ENCODE measurements at places on chromosomes 5 and 9.

DNA sequence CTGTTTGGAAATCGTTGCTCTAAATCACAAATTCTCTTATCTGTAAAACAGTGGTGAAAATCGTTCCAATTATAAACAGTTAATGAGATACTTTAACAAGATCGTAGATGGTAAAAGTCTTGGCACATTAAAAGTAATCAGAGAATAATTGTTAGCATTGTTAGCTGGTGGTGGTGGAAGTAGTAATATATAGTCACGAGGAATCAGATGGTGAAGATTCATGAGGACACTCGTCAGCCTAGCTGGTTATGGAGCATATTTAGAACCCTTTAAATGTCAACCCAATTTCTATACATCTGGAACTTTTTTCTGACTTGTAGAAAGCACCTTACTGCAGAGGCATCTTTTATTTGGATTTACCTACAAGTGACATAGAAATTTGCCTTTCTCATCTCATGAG, 190.8 kb downstream of the TLE1 start:
- DNase-seq, result no peak

DNA sequence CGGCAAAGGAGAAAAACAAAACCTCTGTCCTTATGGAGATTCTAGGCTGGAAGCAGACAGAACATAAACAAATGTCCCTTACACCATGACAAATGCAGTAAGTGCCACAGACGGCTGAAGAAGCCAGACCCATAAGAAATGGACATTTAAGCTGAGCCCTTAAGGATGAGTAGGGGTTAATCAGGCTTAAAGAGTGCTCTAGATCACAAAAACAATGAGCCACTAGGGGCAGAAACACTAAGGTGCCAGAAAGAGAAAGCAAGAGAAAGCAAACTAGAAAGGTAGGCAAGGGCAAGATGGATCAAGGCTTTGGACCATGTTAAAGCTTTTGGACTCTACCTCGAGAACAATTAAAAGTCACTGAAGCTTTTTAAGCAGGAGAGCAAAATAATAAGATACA, 326.9 kb upstream of the WWC1 start:
- no peak for DNase-seq

- DNase-seq, result no peak
Observed at GRCh38 chr9:123357743-123358059, 1.7 kb downstream of the CRB2 start.

DNA sequence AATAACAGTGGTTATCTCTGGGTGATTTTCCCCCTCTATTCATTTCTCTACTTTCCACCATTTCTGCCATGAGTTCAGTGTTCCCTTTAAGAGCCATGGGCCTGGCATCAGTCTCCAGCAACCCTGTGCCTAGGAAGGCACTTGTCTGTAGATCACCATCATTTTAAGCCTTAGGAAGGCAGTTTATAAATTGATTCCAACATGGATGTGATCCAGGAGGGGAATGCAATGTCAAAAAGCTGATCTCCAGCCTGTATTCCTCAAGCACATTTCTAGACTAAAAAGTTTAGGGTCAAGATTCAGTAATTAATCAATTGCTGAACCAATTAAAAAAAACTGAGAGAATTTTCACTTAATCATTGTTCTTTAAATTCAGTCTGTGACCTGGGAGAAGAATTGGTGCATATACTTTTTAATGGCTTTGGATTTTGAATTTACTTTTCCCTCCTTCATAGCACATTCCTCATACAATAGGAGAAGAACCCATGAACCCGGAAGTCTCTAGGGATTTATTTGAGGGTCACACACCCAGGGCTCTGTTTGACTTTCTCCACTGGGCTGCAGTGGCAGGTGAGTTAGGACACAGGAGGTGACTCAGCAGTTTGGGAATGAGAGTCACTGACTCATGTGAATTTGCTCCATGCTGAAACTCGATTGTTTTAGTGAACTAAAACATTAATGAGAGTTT, 6.1 kb upstream of the ERMP1 start:
- no peak for DNase-seq

DNA sequence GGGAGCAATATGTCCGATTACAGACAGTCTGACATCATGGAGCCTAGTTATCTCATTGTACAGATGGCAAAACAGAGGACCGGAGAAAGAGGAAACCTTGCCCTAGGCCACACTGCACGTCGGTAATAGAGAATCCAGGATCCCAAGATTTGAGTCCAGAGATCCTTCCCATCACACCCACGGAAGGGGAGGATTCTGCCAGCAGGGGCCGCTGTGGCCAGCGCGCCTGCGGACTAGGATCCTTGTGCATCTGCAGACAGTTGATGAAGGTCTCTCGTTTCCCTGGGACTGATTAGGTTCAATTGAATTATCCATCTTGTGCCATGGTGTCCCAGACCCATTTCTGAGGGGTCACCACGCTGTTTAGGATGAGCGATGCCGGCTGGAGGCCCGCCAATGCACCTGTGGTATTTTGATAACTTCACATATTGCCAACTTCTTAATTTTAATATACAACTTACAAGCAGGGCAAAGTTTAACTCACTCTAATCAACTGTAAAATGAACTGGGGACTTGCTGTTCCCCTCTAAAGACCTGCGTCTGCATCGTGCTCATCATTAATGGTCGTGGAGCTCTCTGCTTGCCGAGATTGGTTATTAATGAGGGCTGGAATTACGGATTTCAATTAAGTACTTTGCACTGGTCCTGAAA, 592.7 kb upstream of the BRINP1 start:
- DNase-seq, result no peak

DNA sequence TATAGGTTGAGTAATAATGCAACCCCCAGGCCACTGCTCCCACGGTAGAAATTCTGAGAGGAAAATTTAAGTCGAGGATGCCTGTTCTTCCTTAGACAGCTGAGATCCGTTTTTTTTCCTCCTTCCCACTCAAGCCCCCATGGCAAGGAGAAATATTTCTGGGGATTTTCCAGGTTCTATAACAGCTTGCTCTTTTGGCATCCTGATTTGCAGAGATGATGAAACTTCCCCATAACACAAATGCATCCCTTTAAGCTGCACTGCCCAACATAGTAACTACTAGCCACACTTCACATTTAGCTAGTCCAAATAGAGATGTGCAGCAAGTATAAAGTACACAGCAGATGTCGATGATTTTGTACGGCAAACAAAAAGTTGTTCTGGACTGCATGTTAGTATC, 32.5 kb upstream of the GNA14 start:
- DNase-seq, result no peak

DNA sequence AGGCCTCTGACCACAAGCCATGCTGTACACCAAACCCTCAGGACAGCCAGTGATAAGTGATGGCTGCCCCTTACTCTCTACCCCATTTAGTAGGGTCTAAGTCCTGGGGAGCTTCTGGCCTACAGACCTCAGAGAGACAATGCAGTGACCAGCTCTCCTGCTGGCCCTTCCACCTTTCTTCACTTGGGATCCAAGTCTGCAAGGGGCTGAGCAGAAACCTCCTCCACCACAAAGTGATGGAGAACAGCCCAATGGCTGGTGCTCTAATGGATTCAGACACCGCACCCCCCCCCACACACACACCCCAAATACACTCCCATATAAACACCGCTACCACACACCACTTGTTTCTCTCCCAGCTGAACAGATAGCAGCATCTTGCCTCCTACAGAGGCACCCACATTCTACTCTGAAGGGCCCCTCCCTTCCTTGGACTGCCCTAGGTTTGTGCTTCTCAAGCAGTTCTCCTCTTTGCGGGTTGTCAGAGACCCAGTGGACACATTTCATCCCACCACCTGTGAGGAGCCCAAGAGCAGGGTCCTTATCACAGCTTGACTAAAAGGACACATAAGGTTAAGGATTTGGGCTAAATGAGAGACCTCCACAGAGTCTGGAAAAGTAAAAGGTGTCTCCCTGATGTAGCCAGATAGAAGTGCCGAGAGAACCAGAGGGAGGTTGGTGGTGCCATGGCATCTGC, 1.3 kb upstream of the PDLIM4 start:
- DNase-seq, result no peak

DNA sequence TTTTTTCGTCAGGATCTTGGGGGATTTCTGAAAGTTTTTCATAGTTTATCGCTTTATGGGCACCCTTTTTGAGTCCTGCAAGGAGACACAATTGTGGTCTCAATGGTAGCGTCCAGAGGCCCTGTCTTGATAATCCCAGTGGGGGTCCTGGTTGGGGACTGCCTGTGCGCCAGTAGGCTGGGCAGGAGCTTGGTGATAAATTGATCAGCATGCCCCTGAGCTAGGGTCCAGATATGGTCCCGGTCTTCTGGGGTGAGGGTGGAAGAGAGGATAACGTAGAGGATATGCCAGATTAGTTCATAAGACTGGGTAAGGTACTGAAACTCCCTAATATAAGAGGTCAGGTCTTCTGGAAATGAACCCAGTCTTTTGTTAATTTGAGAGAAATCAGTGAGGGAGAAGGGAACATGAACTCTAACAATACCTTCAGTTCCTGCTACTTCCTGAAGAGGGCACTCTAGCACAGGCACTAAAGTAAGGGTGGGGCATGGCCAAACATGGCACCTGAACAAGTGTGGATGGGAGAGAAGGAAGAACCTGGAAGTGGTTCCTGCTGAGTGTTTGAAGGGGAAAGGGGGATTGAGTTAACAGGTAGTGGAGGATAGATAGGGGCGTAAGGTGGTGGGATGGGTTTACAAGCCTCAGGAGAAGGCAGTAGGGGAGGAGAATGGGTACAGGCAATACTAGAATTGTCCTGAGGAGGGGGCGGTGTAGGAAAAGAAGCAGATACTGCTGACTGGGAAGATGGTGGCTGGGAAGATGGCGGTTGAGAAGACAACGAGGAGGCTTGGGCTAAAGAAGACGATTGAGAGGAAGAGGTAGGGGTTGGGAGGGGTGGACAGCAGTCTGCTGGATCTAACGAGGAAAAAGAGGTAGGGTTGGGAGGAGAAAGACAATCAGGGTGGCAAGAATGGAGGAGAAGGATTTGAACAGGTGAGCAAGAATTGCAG, 33.8 kb upstream of the ANXA2R start:
- no peak for DNase-seq

- no peak for DNase-seq
Observed at GRCh38 chr5:174316326-174316725, 270.8 kb downstream of the NSG2 start.

- no peak for DNase-seq
Observed at GRCh38 chr5:6675784-6676491, 37.3 kb upstream of the TENT4A start.

- DNase-seq, result no peak
Observed at GRCh38 chr9:12191630-12192029, 501.6 kb upstream of the TYRP1 start.

DNA sequence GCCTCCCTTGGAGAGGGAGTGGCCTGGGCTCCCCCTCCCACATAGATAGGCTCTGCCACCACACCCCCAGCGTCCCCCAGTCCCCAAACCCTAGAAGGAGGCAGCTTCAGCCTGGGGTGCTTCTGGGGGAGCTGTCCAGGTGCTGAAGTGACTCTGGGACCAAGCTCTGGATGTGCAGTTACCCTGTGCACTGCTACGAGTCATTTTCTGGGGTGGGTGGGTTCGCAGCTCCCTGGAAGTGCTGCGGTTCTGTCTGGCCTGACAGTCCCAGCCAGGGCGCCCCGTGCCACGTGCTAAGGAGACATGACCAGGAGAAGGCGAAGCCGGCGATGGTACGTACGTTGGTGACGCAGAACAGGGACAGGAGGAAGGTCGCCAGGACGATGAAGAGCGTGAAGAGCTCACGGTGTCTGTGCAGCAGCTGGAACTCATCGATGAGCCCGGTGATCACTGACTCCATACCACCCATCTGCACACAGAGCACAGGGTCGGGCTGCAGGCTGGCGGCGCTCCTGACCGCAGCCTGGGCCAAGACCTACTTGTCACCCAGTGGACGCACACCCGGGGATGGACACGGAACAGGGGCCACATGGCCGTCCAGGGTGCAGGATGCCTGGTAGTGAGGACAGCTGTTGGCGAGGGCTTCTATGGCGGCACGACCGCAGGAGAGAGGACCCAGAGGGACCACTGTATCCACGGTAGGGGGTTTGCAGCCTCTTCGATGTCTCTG, 35.7 kb downstream of the SLC6A3 start:
- no peak for DNase-seq

DNA sequence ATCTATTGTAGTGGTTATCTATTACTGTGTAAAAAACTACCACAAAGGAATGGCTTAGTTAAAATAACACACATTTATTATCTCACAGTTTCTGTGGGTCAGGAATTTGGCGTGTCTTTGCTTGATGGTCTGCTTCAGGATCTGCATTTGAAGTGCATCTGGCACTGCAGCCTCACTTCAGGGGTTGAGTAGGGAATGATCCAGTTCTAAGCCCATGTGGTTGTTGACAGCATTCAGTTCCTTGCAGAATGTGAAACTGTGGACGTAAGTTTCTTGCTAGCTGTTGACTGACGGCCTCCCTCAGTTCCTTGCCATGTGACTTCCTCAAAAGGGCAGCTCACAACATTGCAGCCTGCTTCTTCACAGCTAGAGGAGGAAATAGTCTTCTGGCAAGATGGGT, 2.1 kb upstream of the OGN start:
- peak; percentile 32 for DNase-seq

GRCh38 chr5:13478831-13479465, 465.5 kb downstream of the DNAH5 start:
- no peak for DNase-seq

- DNase-seq, result no peak
Observed at GRCh38 chr9:124576751-124577150, 69.6 kb upstream of the NR5A1 start.

GRCh38 chr5:78591972-78592700, 56.4 kb downstream of the LHFPL2 start:
- no peak for DNase-seq
